ENCODE measurements at places on chromosomes 12 and 14. TPM values are rescaled to one million over a fixed set of nuclear protein-coding genes. Genes with fewer than 3 reads are reported as not detected.

- H3K4me1 ChIP-seq, result no peaks in the 10 kb centered on the region
- H3K27ac ChIP-seq, result no peak overlapping the region
- no peak overlapping the region for H3K4me3 ChIP-seq
- no peaks in the 10 kb centered on the region for H3K36me3 ChIP-seq
Measured at GRCh38 chr12:83322809-83323208, 636.1 kb downstream of the TMTC2 start.

DNA sequence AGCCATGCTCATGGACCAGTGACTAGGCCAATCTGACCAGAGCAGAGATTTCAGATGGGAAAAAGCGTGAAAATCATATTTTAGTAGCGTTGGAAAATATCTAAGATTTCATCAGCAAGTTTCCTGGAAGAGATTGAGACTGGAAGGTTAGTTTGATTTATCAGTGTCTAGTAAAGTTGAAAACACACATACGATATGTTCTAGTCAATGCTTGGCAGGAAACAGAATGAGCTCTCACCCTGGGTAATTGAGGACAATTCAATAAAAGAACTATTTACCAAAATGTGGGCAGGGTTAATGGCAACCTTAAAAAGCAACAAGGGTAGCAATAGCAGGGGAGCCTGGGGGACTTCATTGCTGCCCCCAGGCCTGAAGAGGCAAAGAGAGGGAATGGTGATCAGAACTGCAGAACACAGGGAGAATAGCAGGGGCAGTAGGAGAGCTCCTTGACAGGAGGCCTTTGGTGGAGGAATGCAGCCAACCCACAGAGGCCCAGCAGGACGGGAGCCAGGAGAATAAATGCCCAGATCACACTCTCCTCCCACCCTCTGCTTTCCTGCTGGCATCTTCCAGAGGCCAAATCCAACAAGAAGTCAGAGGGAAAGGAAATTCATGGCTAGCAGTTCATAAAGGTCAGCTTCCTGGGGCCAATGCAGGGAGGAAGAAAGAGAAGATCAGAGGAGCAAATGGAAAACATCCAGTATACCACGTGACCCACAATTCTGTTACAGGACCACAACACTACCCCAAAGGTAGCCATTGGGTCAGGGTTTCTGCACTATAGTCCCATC lies 27.6 kb upstream of the LRP6 start:
- DNase-seq, result no peak
- H3K4me1 ChIP-seq, result peaks cover 10% of the 10 kb centered on the region
- no peaks in the 10 kb centered on the region for H3K27me3 ChIP-seq

- DNase-seq, result no peak
- no peaks in the 10 kb centered on the region for H3K27me3 ChIP-seq
- H3K4me1 ChIP-seq, result no peaks in the 10 kb centered on the region
- no peak overlapping the region for H3K27ac ChIP-seq
- H3K4me3 ChIP-seq, result no peak overlapping the region
- H3K36me3 ChIP-seq, result no peaks in the 10 kb centered on the region
Measured at GRCh38 chr14:98404811-98405210, 867.2 kb downstream of the BCL11B start.

DNA sequence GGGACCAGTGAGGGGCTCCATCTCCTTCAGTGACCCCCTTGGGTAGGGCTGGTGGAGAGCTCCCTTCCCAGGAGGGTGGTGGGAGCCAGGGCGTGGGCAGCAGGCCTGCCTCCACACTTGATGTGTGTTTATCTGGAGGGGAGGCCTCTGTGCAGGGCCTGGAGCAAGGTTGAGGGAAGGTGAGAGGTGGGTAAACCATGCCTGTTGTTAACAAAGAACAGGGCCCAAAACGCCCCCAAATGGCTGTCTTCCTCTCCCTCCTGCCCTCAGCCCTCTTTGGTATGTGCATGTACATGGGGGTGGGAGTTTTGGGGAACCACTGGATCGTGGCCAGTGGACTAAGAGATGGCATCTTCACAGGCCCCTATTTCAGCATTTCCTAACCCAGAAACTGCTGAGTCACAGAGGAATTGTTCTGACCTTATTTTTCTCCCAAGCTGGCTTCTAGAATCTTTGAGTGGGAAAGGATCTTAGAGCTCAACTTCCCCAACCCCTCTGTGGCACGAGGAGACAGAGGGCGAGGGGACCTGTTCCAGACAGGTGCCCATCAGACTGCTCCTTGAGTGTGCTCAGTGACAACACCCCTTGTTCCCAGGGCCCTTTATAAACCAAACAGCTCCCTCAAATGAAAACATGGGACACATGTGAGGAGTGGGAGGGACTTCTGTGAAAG lies 3.6 kb downstream of the SLC48A1 start:
- no peak overlapping the region for H3K4me3 ChIP-seq
- peaks cover 68% of the 10 kb centered on the region for H3K4me1 ChIP-seq
- DNase-seq, result peak; percentile 44

Gene FGF23
- not detected for total RNA-seq

Gene SERPINA1
- total RNA-seq, result 994 TPM

DNA sequence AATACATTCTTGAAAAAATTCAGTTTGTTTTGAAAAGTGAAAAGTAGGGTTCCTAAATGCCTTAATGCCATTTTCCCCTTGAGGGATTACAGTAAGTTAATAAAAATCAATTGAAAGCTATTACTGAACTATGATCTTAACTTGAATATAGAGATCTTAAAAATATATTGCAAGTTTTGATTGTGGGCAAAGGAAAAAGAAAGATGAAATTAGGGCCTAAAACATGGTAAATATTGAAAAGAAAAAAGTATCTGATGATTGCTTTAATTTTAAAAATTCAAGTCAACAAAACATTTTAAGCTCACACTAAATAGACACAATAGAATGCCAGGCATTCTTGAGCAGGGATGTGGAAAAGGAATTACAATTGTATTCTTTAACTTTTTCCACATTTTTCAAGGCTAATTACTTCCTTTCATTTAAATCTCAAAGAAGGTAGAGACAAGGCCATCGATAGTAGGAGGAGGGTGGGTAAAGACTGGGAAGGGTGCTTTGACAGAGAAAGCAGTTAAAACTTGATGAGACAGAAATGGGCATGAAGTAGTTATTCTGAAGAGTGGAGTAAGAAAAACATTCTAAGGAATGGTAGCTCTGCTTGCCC lies 294.4 kb downstream of the NELL2 start:
- H3K4me1 ChIP-seq, result no peaks in the 10 kb centered on the region
- no peak overlapping the region for H3K27ac ChIP-seq

GRCh38 chr14:64465191-64465822 lies at the start of gene AKAP5:
Gene AKAP5 (plus strand): TSS chr14:64465499. CDS start chr14:64468395, 2,896 bp downstream.
- DNase-seq, result peak; percentile 54
- H3K4me1 ChIP-seq, result peaks cover 15% of the 10 kb centered on the region
- no peaks in the 10 kb centered on the region for H3K36me3 ChIP-seq

Gene INHBE
- total RNA-seq, result not detected

DNA sequence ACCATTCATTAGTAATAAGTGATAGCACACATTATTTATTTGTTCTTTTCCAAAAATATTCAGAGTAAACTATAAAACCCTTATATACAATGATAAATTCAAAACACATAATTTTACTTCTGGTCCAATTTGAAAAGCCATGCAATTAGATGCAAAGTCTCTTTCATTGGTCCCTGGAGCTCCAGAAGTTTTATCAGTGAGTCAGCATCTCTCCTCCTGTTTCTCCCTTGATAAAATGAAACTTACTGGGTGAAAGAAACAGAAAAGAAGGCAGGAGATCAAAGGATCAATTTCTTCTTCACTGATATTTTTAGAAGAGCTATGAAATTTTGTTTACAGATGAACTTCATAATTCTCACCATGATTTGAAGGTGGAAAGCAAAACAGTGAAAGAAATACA lies 47.5 kb downstream of the IFNG start:
- H3K27me3 ChIP-seq, result no peaks in the 10 kb centered on the region
- no peak overlapping the region for H3K4me3 ChIP-seq
- no peaks in the 10 kb centered on the region for H3K36me3 ChIP-seq

Gene LMNTD1
- total RNA-seq, result 2.6 TPM

Gene NAV3
- 8.7 TPM for total RNA-seq

Gene PRKD1
- 14.9 TPM for total RNA-seq

GRCh38 chr12:80849337-80849736 lies 88.4 kb downstream of the LIN7A start:
- no peaks in the 10 kb centered on the region for H3K4me1 ChIP-seq
- no peaks in the 10 kb centered on the region for H3K27me3 ChIP-seq
- no peak overlapping the region for H3K27ac ChIP-seq
- no peak for DNase-seq
- no peaks in the 10 kb centered on the region for H3K36me3 ChIP-seq
- H3K4me3 ChIP-seq, result no peak overlapping the region

Gene ST8SIA1
- 9.1 TPM for total RNA-seq

Gene AKAP6
- total RNA-seq, result 8.6 TPM

DNA sequence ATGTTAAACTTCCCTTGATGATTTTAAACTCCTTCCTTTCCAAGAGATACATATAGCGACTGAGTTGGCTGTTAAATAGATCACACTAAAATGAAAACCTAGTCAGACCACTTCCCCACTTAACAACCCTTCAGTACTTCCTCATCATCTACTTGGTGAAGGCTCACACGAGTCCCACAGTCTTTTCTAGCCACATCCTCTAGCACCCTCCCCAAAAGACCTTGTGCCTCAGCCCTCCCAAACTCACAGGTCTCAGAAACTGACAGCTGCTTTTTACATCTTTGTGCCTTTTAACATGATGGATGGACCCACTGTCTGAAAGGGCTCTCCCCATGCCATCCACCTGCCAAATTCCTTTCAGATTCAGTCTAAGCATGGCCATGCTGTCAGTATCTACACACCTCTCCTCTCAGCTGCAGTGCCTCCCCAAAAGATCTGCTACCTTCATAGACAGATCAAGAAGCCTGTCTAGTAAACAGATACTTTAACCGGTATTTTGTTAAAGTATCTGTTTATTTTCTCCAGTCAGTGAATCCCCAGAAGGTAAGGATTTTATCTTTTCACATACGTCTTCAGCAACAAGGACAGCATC lies 65.1 kb upstream of the GPHB5 start:
- H3K4me1 ChIP-seq, result no peaks in the 10 kb centered on the region
- H3K27me3 ChIP-seq, result no peaks in the 10 kb centered on the region
- no peak for DNase-seq
- no peak overlapping the region for H3K27ac ChIP-seq

- H3K4me1 ChIP-seq, result peaks cover 12% of the 10 kb centered on the region
- no peak overlapping the region for H3K4me3 ChIP-seq
- peak; percentile 58 for DNase-seq
- peaks cover 6% of the 10 kb centered on the region for H3K36me3 ChIP-seq
- no peak overlapping the region for H3K27ac ChIP-seq
- no peaks in the 10 kb centered on the region for H3K27me3 ChIP-seq
Measured at GRCh38 chr14:30610787-30611343, 11.3 kb upstream of the SCFD1 start.

DNA sequence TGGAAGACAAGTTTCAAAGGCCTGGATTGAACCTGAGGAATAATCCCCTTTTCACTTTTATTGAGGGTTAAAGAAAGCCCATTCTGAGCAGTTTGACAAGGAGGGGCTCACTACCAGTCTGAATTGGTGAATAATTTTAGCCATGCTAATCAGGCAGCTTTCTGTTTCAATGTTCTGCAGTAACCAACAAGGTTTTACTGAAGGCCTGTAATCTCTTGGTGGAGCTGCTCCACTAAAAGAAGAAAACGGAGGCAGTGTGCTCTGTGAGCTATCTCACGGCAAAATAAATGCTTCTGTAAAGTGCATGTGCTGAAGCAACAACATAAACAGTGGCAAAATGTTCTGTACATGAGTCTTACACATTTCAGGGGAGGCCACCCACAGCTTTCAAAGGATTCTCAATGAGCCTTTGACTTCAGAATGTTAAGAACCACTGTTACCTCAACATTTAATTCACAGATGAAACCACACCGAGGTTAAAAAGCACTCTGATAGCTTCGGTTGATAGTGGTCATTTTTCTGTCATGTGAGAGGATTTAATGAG lies 111.2 kb downstream of the LRIG3 start:
- H3K27ac ChIP-seq, result no peak overlapping the region
- no peaks in the 10 kb centered on the region for H3K27me3 ChIP-seq
- no peak for DNase-seq
- no peaks in the 10 kb centered on the region for H3K36me3 ChIP-seq

DNA sequence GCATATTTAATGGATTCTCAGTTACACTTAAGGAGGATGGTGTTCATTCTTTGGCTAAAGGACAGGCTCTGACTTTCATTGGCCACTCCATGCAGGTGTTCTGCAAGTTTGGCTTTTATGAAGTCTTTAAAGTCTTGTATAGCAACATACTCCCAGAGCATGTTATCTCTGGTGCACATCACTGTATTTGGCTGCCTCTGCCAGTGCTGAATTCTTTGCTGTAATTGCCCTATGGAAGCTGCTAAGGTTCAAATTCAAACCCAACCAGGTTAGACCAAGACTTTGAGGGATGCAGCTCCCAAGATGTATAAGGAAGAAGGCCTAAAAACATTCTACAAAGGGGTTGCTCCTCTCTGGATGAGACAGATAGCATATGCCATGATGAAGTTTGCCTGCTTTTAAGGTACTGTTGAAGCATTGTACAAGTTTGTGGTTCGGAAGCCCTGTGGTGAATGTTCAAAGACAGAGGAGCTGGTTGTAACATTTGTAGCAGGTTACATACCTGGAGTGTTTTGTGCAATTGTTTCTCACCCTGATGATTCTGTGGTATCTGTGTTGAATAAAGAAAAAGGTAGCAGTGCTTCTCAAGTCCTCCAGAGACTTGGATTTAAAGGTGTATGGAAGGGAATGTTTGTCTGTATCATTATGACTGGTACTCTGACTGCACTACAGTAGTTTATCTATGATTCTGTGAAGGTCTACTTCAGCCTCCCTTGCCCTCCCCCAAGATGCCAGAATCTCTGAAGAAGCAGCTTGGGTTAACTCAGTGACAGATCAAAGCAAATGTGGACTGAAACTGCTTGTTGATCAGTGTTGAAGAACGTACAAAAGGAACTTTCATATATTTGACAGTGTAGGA lies 19.4 kb downstream of the TMEM116 start:
- no peaks in the 10 kb centered on the region for H3K27me3 ChIP-seq
- DNase-seq, result no peak
- peaks cover 15% of the 10 kb centered on the region for H3K36me3 ChIP-seq

Gene ANO4
- total RNA-seq, result 0.74 TPM

Gene TCL1B
- not detected for total RNA-seq

- no peaks in the 10 kb centered on the region for H3K4me1 ChIP-seq
- no peak overlapping the region for H3K27ac ChIP-seq
- DNase-seq, result no peak
- no peaks in the 10 kb centered on the region for H3K27me3 ChIP-seq
- H3K36me3 ChIP-seq, result no peaks in the 10 kb centered on the region
- H3K4me3 ChIP-seq, result no peak overlapping the region
Measured at GRCh38 chr12:111978545-111978944, 34.4 kb downstream of the TMEM116 start.

Gene TMCC3
- 9.7 TPM for total RNA-seq

- no peaks in the 10 kb centered on the region for H3K4me1 ChIP-seq
- DNase-seq, result no peak
- H3K27me3 ChIP-seq, result no peaks in the 10 kb centered on the region
Measured at GRCh38 chr12:59886131-59886733, 290.4 kb downstream of the SLC16A7 start.

Gene TPH2
- not detected for total RNA-seq

- no peaks in the 10 kb centered on the region for H3K27me3 ChIP-seq
- H3K4me1 ChIP-seq, result peaks cover 7% of the 10 kb centered on the region
- DNase-seq, result no peak
- no peak overlapping the region for H3K27ac ChIP-seq
- peaks cover 98% of the 10 kb centered on the region for H3K36me3 ChIP-seq
- no peak overlapping the region for H3K4me3 ChIP-seq
Measured at GRCh38 chr12:111455448-111456320, 50.0 kb downstream of the SH2B3 start.

- H3K27me3 ChIP-seq, result no peaks in the 10 kb centered on the region
- no peak overlapping the region for H3K27ac ChIP-seq
- DNase-seq, result no peak
- no peaks in the 10 kb centered on the region for H3K4me1 ChIP-seq
- H3K36me3 ChIP-seq, result peaks cover 33% of the 10 kb centered on the region
- H3K4me3 ChIP-seq, result no peak overlapping the region
Measured at GRCh38 chr12:15956413-15957185, 45.5 kb downstream of the DERA start.
